HS-27A (cell line): ENCODE measurements at places on chromosomes 5 and 9.

DNA sequence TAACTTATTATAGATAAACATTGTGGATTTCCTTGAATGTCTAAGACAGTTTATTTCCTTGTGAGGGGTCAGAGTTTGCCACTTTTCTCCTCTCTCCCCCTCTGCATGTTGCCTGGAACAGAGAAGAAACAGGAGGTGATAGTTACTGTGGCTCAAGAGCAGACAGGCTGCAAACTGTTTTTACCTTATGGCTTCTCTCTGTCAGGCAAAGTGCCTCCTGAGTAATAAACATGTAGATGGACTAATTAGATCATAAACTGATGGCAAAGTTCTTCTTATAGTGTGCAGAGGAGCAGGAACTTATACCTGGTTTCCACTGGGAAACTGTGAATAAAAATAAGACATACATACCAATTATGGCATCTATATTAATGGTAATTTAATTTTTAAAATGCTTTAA, 133.1 kb upstream of the CDH12 start:
- DNase-seq: no peak

DNA sequence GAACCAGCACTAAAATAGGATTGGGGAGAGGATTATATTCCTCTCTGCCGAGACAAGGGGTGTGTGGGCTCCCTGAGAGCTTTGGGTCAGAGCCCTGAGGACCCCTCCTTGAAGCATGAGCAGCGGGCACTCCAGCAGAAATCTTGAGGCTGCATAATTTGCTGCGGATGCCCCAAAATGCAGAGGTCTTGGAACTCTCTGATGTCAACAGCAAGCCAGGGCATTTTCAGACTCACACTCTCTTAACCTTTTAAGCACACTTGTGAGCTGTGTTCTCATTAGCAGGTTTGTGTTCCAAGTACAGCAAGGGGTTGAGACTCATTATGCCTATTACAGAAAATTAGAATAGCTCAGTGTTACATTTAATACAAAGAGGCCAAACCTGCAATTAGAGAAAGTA, 513.0 kb upstream of the ADAMTS16 start:
- DNase-seq: no peak

DNA sequence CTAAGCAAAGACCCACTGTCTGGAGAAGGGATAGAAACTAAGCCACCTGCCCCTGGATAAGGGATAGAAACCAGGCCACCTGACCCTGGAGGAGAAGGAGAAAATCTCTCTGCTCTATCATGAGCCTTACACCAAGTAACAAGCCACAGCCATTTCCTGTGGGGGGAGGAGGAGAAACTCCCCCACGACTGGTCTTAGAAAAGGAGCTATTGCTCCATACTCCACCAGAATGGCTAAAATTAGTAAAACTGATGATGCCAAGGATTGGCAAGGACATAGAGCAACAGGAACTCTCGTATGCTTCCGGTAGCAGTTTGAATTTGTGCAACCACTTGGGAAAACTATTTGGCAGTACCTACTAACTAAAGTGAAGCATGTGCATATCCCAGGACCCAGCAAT, 70.8 kb downstream of the ACTL7B start:
- no peak for DNase-seq

- DNase-seq: no peak
These were observed 51.1 kb downstream of the C9orf50 start for GRCh38 chr9:129569502-129570449.

DNA sequence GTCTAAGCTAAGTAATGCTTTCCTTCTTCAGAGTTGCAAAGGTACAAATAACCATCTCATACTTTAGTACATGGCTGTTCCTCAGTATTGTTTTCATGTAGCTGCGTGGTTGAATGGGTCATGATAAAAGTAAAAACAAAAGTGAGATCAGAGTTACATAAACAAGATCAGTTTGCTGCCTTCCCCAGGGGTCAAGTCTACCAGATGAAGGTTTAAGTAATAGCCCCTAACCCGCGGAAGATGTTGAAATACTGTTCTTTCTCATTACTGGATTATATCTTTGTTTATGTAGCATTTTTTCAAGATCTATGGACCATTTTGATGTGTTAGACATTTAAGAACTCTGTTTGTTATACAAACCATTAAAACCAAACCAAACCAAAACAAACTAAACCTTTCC, 34.1 kb upstream of the ARRDC3 start:
- DNase-seq: no peak

GRCh38 chr5:157665467-157666070, 5.8 kb upstream of the C5orf52 start:
- DNase-seq: no peak

DNA sequence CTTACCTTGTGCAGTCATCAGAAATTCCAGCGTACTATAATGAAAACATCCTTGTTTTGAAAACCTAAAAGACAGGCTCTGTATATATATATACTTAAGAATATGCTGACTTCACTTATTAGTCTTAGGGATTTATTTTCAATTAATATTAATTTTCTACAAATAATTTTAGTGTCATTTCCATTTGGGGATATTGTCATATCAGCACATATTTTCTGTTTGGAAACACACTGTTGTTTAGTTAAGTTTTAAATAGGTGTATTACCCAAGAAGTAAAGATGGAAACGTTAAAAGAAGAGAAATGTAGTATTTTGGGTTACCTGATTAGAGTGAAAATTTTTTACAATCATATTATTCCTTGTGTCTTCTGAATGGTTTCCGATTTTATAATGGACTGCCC, 131.4 kb downstream of the CDH6 start:
- no peak for DNase-seq

DNA sequence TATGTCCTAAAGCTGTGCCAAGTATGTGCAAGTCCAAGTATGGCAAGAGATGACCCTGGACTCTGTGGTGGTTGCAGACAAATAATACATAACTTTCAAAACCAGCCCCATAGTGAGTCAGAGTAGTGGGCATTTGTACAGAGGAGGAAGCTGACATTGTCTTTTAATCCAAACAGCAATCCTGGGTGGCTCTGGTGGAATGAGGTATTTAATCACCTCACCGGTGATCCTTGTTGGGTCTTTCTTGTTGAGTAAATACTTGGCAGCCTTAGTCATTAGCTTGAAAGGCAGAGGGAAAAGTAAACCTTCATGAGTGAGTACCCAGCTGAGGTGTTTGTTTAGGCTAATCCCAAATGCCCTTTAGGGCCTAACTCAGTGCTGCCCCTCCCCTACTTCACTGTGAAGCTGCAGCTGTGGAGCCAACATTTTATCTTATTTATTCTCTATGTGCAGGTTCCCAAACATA, 148.7 kb upstream of the SLC12A2 start:
- DNase-seq: peak; percentile 53

GRCh38 chr9:8816361-8816760, 1016.8 kb upstream of the DMAC1 start:
- DNase-seq: no peak
